ENCODE measurements at places on chromosomes 1 and 21.
A peak's percentile ranks its signal among the peaks of the same experiment; 100 is the strongest.

DNA sequence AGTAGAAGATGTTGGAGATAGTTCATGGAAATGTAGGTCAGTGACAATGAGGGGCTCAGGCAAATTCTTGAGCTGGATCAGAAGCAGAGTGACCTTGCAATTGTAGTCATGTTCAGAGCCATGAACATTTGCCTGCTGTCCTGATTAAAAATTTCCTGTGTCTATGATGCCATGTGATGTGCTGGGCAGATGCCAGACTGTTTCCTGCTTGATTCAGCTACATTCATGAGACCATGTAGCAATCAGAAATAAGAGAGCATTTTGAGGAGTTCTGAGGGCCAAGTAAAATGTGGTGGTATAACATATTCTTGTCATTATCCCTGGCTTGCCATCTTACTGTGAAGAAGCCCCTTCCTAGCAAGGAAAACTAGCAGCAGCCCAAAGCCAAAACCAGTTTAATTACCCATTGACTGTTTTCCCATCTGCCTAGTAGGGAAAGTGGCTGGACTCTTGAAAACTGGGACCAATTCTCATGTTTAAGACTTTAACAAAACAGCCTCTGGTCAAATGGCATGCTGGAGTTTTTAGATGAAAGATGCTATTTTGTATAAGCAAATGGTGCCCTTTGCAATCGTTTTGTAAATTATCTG is 118.3 kb downstream of the NOS1AP start:
- no peak for DNase-seq

DNA sequence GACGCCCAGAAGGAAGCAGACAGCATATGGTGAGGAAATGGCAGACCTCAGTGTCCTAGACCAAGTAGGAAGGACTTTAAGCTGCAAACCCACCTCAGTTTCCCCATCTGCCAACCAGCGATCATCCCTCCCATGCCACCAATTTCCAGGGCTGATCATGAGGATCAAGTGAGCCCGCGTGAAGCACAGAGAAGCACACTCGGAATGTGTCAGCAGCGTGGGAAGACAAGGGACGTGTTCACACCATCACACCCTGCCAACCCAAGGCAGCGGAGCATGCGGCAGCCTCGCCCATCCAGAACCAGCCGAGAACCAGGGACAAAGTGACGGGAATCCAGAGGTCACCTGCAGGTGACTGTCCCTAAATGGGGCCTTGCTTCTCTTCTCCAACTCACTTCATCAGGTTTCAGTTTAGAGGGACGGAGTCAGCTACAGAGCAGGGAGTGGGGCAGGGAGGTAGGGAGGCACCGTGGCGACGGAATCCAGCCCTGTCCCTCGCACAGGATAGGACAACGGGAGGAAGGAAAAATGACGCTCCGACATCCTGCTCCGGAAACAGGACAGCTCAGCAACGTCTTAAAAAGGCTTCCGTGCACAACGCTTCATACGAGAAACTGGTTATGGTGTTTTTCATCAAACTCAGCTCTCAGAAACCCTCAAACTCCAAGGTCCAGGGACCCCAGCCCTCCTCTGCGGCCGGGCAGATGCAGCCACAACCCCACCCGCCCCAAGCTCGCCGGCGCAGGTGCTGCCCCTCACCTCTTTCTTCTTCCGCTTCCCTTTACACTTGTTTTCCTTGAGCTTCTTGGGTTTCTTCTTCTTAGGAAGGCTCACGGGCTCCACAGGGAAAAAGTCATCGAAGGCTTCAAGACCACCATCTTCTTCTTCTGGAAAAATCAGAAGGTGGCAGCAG is 12.5 kb downstream of the CHD5 start:
- DNase-seq = no peak

GRCh38 chr1:244297087-244297486 is 154.6 kb downstream of the ADSS2 start:
- DNase-seq = no peak

DNA sequence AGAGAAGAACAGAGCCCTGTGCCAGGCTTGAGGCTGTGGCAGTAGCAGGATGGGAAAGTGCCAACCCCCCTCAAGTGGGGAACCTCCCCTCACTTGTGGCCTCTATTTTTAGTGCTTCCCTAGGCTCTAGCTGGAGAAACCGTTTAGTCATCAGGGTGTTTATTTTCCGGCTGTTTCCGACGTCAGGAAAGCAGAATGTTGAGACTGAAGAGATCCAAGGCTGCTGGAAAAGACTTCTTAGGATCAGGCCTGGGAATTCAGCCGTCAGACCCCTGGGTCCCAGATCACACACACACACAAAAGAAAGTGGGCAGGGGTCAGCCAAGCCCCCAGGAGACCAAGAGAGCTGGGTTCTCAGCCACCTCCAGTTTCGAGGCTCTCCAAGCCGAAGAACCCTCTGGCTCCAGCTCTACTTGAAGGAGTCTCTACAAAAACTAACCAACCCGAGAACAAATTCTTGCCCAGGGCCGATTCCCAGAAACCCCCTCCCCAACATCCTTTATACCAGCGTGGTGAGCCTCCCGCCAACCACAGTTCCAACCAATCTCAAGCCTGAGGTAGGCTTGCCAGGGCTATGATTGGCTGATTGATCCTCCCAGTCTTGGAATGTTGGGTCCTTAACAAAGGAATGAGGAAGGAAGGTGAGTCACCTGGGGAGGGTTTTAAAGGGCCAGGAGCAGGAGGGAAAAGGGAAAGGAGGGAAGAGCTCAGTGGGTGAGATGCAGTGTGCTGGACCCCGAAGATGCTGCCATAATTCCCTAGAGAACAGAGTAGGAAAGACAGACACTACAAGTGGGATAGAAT is 2.5 kb upstream of the MEF2D start:
- DNase-seq = peak; percentile 88

DNA sequence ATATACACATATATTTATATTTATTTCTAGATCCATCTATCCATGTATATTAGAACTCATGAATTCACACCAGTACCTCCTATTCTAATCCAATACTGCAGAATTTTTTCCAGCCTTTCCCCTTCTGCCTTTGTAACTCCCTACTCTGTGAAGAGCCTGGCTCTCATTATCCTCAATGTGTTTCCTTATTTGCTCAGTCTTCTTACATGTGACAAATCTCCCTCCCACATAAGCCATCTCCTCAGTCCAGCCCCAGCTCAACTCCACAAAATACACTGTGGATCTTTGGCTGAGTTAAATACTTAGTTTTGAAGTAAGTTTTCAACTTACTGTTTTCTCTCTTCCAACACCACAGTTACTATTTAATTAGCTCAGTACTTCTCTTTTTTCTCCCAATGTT is 45.7 kb downstream of the ATP5PO start:
- DNase-seq = no peak

DNA sequence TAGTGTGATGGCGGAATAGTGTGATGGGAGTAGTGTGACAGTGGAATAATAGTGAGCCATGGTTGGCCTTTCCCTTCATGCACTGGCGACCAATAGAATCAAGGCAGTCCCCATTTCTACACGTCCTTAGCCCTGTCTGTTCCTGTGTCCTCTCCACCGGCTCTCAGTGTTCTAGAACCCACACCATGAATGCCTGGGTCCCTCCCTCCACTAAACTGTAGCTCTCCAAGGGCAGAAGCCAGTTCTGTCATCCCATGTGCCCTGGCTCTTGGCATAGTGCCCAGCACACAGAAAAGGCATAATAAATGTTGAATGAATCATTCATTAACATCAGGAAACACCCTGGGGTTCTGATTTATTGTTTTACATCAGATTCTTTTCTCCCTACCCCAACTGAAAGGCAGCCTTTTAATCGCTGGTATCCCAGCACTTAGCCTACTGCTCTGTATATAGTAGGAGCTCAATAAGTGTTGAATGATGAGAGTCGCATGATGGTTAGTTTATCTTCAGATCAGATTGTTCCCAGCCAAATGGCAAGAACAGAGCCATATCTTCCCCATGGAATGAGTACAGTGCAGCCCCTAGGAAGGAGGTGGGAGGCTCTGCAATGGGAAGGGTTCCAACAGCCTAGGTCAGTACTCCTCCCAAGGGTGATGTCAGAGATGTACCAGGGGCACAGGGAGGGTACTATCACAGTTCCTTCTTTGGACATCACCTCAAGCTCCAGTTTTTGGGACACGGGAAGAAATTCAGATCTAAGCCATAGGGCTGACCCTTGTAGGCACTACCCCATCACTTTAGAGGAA is 325.7 kb downstream of the HHAT start:
- no peak for DNase-seq

DNA sequence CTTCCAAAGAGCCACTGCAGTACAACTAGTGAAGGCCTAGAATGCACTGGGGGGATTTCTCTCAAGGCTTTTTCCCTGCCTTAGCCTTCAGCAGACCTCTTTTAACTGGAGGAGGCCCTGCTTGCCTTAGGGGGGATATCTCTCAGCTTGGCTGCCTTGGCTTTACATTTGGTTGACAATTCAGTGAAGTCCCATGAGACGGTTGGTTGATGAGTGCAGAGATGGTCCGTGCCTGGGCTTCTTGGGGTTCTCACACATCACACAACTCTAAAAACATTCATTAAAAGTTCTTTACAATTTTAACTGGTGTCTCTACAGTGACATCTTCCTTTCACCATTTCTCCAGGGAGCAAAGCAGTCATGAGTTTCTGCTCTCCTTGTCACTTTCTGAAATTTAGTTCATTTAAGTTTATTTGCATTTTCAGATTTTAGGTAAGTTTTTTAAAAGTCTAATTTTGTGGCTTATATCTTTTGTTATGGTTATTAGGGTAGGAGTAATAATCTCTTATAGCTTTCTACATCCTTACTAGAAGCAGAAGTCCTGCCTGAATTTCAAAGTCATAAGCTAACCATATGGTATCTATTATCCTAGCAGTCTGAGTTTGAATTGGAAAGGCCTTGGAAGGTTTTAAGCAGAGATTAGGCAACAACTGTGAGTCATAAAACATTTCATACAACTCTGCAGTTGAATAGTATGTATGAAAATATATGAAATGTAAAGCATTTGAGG is 487.6 kb downstream of the DPYD start:
- DNase-seq = no peak
